Kidney capillary endothelial cell (primary cell): ENCODE measurements at places on chromosomes 11 and 22.

DNA sequence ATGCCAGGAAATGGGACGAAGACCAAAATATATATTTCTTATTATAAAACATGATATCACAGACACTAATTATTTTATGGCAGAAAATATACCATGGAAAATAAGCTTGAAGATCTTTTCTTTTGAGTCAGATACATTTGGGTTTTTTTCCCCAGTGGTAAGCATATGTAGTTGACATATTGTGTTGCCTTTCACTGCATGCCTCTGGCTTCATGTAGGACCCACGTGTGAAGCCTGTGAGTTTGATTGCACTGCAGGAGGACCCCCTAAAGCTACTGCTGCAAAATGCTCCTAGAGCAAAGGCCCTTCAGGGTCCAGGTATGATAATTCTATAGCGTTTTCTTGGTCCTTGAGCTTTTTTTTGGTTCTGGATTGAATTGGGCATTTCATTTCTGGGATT is 190.7 kb upstream of the KIRREL3 start:
- no peak for DNase-seq

- no peak for DNase-seq
Observed at GRCh38 chr22:27934069-27934468, 15.0 kb upstream of the PITPNB start.

DNA sequence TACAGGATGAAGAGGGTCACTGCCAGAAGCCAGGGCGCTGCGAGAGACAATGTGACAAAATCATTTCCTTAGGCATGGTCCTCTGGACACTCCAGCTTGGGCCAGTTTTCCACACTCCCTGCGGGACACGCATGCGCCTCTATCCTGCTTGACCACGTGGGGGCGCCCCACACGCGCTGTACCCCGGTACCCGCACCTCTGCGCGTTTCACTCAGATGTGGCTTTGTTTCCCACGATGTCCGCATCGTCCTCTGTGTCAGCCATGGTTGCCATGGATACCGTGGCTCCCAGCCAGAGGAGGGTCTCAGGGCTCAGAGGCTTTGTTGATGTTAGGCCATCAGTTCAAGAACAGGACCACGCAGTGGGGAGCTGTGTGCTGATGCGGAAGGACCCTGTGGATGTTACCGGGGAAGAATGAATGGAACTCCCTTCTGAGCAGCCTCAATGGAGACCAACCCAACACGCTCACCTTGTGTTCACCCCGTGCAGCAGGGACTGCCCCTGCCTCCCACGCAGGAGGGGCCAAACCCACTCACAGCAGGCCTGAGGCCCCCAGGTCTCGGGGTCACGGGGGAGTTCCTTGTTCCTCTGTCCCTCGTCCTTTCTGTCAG is 101.1 kb upstream of the SLC22A12 start:
- peak; percentile 30 for DNase-seq

- no peak for DNase-seq
Observed at GRCh38 chr11:33867561-33867960, 24.3 kb downstream of the LMO2 start.

- DNase-seq = no peak
Observed at GRCh38 chr22:19130959-19131684, at the start of gene TSSK2. Gene TSSK2, plus strand, starts transcription at chr22:19131308. Its CDS starts 92 bp downstream, at chr22:19131400.

- no peak for DNase-seq
Observed at GRCh38 chr11:87307101-87307500, 269.4 kb downstream of the TMEM135 start.

- no peak for DNase-seq
Observed at GRCh38 chr11:84673753-84674152, 953.4 kb downstream of the DLG2 start.

DNA sequence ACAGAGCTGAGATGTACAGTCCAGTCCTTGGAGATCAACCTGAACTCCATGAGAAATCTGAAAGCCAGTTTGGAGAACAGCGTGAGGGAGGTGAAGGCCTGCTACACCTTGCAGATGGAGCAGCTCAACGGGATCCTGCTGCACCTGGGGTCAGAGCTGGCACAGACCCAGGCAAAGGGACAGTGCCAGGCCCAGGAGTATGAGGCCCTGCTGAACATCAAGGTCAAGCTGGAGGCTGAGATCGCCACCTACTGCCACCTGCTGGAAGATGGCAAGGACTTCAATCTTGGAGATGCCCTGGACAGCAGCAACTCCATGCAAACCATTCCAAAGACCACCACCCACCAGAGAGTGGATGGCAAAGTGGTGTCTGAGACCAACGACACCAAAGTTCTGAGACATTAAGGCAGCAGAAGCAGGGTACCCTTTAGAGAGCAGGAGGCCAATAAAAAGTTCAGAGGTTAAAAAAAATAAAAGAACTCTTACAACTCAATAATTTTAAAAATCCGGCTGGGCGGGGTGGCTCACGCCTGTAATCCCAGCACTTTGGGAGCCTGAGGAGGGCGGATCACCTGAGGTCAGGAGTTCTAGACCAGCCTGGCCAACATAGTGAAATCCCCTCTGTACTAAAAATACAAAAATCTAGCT is 69.9 kb upstream of the RTL6 start:
- no peak for DNase-seq

GRCh38 chr11:9525116-9525515 is 48.4 kb upstream of the WEE1 start:
- DNase-seq = no peak

DNA sequence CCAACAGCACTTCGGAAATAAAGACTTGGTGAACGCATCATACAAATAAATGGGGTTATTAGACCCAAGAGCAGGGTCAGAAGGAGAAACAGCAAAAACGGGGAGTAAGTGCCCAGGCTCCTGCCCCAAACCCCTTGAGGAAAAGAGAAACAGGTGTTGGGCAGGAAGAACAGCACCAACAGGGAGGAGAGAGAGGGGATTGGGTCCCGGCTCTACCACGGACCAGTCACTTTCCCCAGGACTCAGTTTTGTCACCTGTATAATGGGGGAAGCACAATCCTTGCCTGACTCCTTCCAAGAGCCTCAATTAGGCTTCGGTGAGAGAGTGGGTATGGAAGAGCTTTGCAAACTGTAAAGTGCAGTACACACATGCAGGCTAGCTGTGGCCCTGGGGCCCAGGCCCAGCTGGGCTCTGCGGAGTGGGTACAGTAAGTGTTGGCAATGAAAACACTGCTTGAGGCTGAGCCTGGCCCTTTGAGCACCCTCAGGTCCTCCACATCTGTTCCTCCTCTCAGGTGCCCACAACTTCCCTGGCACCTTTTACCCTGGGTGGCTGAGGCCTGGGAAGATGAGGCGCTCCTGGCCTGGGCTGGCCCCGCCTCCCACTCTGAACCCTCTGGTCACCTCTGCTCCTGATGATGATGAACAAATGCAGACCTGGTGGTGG is 8.9 kb downstream of the SLC29A2 start:
- no peak for DNase-seq

DNA sequence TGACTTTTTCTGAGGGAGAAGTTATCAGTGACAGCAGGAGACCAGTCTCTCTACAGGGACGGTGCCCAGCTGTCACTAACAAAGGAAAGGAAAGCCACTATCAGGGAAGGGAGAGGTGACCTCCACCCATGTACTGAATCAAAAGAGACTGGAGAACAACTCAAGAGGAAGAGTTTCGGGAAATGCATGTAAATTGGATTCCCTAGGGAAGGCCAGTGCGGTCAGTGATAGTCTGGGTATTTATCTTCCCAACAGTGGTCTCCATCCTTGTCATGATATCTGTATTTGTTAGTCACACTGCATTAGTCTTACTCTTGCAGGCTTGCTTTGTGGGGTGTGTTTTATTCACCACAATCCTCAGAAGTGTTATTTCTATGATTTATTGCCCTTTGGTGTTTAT is 193.4 kb upstream of the KIRREL3 start:
- DNase-seq = no peak

DNA sequence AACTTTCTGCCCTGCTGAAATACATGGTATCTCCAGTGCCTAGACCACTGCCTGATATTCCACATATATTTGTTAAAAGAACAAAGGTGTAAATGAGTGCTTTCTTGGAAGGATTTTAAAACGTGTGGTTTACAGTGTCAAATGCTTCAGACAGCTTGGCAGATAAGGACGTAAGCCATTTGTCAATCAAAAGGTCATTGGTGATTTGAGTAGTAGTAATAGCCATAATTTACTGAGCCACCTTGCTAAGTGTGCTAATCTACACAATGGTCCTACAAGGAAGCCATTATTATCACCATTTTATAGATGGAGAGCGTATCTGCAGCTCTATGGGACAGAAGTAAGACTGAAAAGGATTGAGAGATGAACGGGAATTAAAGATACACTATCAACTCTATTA is 186.8 kb upstream of the MPPED2 start:
- no peak for DNase-seq

- no peak for DNase-seq
Observed at GRCh38 chr22:43720716-43721115, 91.4 kb downstream of the EFCAB6 start.

DNA sequence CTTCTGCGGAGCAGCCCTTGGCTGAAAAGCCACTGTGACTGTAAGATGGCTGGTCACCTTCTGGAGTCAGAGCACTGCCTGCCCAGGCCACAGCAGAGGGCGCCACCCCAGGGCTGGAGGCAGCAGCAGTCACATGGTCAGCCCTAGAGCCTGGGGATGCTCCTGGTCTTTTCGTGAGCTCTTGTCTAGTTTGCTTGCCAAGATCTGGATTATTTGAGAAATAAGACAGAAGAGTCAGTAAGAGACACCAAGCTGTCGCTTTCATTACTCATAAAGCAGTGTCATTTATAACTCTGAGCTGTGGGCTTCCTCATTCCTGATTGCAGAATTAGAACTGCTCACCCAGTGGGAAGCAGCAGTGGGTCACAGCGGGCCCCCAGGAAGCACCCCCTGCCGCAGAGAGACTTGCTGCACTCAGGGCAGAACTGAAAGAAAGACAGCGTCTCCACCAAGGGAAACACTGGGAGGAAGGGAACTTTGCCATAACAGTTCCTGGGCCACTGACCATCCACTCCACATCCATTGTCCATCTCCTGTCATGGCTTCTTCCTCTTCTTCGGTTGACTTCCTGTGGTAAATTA is 56.7 kb downstream of the PPP6R2 start:
- DNase-seq = peak; percentile 43

DNA sequence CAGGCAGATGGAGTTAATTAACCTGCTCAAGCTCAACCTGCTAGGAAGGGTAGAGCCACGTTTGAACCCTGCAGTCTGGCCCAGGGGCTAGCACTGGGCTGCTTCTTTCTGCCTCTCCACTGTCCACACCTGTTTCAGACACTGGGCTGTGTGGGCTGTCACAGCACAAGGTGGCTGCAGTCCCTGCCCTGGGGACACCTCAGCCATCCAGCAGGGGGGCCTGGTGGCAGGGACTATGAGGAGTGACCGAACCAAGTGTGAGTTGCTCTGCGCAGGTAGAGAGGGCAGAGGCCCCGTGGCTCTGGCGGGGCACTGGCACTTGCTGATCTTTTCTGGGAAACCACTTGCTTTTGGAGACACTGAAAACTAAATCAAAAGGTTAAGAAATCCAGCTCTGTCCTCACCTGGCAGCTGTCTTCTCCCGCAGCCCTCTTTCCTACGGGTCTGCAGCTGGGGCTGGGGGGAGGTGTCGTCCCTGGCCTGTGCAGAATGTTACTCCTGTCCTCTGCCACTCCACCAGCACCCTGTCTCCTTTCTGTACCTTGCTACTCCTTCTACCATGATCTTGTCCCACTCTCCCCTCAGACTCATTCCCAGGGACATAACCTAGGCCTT is 5.8 kb downstream of the BAD start:
- DNase-seq = no peak

- no peak for DNase-seq
Observed at GRCh38 chr11:61009392-61010275, 38.2 kb downstream of the CD6 start.

GRCh38 chr11:60786811-60787567 is 1.9 kb downstream of the MS4A10 start:
- peak; percentile 94 for DNase-seq

DNA sequence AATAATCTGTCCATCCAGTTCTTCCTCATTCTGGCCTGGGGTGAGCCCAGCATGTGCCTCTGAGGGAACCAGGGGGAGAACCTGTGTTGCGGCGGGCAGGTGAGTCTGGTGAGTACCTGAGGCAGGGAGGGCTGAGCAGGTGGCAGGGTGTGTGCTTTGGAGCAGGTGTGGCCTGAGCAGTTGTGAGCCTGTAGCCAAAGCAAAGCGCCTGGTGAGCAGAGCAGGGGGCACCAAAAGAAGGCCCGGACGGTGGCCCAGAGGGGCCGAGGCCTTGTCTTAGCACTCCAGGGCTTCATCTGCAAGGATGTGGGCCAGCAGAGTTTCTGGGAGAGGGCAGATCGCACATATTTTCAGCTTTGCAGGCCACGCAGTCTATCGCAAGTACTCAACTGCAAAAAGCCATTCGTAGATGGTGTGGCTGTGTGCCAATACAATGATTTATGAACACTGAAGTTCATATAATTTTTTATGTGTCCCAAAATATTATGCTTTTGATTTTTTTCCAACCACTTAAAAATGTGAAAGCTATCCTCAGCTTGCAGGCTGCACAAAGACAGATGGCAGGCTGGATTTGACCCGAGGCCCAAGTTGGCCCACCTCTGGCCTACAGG is 8.7 kb downstream of the GLB1L2 start:
- no peak for DNase-seq

GRCh38 chr11:109023036-109023435 is 358.2 kb downstream of the DDX10 start:
- no peak for DNase-seq

- no peak for DNase-seq
Observed at GRCh38 chr22:44982445-44982844, 27.4 kb downstream of the PHF21B start.

DNA sequence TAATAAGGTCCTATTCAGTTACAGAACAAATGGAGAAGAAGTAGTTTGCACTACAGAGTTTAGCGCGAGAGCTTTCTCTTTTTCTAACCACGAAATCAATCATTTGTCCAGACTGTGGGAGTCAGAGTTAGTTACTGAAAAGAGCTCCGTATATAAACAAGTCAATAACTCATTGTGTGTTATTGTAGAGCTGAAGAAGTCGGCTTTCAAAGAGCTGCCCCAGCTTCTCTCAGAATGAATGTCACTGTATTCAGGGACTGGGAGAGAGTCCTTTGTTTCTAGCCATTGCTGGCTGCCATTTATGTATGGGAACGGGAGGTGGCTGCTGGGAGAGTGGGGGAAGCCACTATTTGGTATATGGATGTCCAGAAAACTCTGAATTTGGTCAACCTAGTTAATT is 227.8 kb downstream of the DCDC1 start:
- DNase-seq = no peak
